Adrenal gland (tissue), 19 donors: ENCODE measurements at places on chromosomes 1 and 21.

- peak; percentile 32 for DNase-seq
Observed at GRCh38 chr1:66271904-66272254, 262.1 kb upstream of the SGIP1 start.

DNA sequence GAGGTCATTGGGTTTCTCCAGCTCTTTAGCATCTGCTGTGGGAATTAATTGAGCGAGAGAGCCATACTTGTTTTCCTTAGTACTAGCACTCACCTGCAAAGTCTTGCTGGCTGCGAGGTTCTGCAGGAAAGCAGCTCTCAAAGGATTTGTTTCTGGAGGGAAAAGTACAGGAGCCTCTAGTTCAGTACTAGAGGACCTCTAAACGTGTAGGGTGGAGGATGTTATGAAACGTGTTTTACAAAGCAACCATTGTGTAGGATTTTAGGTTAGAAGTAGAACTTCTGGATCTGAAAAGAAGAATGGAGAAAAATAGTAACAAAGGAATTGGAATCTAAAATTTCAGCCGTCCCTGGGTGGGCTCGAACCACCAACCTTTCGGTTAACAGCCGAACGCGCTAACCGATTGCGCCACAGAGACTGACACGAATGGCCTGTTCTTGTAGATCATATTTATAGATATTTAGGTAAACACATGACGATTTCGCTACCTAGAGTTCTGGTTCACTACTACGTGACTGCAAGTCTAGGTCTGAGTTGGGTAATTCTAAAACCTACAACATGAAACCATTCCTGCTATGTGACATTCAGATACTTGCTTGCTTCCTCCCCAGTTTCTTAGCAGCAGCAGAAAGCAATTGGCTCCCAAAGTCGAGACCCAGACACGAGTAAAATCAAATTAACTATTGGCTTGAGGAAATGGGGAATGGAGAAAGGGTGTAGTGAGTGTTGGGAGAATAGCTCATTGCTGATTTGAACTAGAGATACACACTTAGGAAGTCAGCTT is 60.2 kb upstream of the CFAP126 start:
- DNase-seq: no peak

GRCh38 chr1:187143783-187144182 is 315.0 kb downstream of the PLA2G4A start:
- DNase-seq: no peak

GRCh38 chr1:44270686-44271628 is 57.7 kb downstream of the DMAP1 start:
- no peak for DNase-seq

GRCh38 chr1:88168126-88168525 is 515.9 kb upstream of the PKN2 start:
- DNase-seq: no peak
